ENCODE measurements at places on chromosomes 7 and 10. TPM values are rescaled to one million over a fixed set of nuclear protein-coding genes. Genes with fewer than 3 reads are reported as not detected.

DNA sequence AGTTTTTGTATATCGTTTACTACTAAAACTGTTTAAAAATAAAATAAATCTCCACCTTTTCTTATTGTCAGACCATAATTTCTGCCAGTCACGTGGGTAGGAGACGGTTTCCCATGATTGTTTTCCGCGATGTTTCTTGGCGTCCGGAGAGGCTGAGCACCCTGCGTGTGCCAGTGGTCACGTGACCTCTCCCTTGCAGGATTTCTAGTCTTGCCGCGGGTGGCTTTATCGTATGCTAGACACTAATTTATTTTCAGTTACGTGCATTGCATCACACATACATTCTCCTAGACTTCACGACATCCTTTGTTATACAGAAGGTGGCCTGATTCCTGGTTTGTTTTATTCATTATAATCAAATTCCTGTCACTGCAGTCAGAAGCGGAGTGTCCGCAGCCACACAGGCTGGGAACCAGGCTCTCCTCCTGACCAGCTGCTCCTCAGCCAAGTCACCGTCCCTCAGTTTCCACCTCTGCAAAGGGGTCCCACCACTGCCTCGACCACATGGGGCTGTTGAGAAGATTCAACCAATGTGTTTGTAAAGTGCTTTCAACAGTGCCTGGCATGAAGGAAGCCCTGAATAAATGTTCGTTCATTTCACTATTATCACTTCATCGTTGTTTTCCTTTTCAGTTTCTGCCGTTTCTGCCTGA lies 203.2 kb upstream of the PPP2R2D start:
- H3K36me3 ChIP-seq = no peaks in the 10 kb centered on the region
- H3K27ac ChIP-seq = no peak overlapping the region
- no peaks in the 10 kb centered on the region for H3K4me1 ChIP-seq
- H3K27me3 ChIP-seq = no peaks in the 10 kb centered on the region
- no peak for DNase-seq

The SERPINE1 gene
- 6.1 TPM for total RNA-seq

The GALNT17 gene
- 0.37 TPM for total RNA-seq

The SEMA3D gene
- total RNA-seq = 2.6 TPM

DNA sequence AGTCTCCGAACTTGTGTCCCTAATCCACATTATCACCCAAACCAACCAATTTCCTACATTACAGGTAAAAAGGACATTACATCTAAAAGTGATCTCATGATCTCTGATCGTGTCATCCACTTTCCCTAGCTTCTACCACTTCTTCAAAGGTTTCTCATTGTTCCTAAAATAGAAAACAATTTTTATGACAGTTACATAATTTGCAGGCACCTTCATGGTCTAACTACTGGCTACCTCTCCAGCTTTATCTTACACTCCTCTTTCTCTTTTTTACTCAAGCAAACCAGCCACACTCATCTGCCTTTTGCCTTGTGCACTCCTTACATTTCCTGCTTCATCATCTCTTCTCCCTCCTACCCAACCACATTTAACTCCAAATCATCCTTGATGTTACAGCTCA lies 886.7 kb upstream of the SORCS1 start:
- no peaks in the 10 kb centered on the region for H3K36me3 ChIP-seq
- no peaks in the 10 kb centered on the region for H3K27me3 ChIP-seq
- no peaks in the 10 kb centered on the region for H3K4me1 ChIP-seq

DNA sequence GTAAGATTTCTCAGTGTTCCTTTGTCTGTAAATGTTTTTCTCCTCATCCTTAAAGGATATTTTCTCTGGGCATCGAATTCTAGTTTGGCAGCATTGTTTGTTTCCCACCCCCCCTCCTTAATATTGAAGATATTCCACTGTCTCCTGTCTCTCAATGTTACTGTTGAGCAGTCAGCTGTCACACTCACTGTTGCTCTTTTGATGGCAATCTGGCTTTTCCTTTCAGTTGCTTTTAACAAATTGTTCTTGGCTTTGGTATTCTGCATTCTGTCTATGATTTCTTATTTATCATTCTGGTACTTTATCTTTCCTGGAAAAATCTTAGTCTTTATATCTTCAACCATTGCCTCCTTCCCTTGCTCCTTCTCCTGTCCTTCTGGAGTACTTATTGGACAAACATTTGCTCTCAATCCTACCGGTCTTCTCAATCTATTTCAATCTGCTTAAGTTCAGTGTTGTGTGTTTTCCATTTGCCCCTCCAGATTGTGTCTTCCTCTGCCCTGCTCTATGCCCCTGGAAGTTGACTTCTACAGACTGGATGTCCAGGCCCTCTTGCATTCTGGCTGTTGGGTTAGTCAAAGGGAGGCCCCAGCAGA lies 9.3 kb upstream of the GTPBP4 start:
- no peaks in the 10 kb centered on the region for H3K27me3 ChIP-seq
- H3K4me3 ChIP-seq = no peak overlapping the region
- H3K27ac ChIP-seq = no peak overlapping the region
- H3K4me1 ChIP-seq = no peaks in the 10 kb centered on the region
- DNase-seq = no peak
